GM13976 (cell line): ENCODE measurements at places on chromosomes 6 and 20.

GRCh38 chr6:107105511-107106116 is 9.7 kb downstream of the BEND3 start:
- DNase-seq: no peak

- no peak for DNase-seq
Observed at GRCh38 chr6:123655521-123656306, 19.0 kb upstream of the TRDN start.

DNA sequence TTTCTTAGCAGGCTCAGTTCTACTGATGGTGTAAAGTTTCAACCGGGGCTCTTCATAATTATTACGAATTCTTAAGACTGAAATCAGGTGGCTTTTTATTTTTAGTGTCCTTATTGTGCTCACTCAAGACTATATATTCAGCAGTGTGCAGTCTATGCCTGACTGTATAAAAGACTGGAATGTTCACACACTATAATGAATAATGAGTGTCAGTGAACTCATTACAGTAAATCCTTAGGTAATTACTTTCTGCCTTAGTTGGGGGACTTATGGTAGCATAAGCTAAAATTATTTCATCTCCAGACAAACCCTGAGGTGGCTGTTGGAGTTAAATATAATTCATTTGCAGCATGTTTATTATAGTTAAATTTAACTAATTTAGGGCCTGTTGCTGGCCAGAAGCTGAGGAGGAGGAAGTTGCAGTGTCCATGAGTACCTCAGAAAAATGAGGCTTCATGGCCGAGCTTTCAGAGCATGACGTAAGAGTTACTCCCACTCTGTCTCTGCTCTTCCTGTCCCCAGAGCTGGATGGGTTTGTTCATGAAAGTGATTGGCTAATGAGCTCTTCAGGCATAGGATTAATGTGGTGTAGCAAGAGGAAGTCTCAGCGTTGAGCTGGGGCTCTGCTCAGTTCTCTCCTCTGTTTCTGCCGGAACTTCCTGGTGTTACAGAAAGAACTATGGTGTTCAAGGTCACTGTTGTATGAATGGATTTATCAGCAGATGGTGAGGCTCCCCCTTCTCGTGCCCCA is 335.7 kb downstream of the NRN1 start:
- peak; percentile 59 for DNase-seq

DNA sequence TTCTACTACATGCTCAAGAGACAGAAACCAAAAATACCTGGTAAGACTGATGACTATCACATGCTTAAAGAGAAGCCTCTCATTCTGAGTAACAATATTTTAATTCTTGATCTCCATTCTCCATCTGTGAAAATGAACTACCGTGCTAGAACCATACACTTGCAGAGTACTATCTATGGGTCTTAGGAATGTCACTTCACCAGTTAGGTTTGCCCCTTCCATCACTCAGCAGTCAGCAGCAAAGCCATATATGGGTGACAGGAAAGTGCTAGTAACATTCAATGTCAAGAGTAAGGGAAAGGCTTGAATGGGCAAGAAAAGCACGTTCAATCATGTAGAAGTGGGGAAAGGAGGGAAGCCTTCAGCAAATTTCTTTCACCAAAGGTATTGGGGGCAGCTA is 2.3 kb downstream of the DNAAF9 start:
- no peak for DNase-seq

DNA sequence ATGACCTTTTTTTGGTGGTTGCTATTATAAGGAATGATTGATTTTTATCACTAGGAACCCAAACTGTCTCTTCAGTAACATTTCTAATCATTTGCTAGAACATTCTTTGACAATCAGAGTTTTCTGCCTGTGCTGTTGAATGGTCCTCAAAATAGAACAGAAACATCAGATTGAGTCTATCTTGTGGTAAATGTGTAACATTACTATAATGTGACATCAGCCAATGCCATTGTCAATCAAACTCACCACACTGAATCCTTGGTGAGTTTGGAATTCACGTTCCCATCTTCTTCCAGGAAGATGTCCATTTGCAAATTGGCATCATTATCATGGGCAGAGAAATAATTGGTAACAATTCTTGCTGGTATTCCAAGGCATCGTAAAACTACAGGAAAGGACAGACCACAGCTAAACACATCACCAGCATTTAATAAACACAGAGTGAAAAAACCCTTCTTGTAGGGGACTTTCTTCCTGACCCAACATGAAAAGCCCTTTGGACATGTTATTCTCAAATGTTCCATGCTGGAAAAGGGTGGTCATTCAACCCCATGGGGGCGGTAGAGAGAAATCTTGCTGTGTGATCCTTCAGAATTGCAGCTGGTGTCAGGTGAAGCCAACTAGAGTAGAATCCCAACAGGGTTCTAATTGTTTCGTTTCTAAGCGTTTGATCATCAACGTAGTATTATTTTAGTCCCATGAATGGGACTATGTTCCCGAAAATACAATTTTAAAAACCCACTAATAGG is 98.5 kb downstream of the F13A1 start:
- DNase-seq: no peak

DNA sequence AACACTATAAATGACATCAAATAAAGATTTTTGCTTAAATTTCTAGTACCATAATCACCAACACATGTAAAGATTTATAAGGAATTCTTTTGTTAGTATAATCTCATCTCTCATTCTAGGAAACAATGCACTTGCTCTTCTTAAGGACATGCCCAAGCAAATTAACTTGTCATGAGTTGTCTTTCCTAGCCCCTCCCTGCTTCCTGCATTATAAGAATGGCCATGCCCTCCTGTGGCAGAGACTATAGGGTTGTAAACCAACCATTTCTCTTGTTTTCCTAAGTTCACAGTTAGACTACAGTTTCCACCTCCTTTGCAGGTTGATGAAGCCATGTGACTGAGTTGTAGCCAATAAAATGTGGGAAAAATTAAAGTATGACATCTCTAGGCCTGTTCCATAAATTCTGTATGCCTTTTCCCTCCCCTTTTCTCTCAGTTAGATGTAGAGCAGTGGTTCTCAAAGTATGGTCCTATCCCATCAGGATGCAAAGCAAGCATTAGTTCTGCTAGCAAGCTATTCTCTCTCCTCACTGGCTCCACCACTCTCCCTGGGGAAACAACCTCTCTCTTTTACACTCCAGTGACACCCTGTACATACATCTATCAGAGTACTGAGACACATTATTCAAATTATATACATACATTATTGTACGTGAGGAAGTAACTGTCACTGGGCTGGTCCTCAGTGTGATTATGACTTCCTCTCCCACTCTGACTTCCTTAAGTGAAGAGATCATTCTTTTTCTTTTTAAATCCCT is 295.0 kb downstream of the PKHD1 start:
- no peak for DNase-seq

DNA sequence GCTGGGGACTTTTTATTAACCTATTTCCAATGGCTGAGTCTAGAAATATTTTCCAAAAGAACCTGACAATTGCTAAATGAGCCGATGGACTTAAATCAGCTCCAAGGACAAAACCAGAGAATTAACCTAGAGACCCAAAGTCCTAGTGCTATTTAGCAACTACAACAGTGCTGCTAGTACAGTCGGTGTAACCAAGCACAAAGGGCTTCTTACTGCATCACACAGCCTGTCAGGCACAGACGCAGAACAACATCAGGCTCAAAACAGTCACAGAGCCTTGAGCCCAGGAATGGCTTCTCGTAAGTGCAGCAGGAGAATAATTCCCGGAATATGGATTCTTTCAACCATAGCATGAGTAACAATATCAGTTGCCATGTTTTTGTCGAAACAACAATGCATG is 70.0 kb downstream of the GFOD1 start:
- DNase-seq: no peak

- DNase-seq: no peak
Observed at GRCh38 chr6:81128671-81129070, 623.8 kb downstream of the TENT5A start.

DNA sequence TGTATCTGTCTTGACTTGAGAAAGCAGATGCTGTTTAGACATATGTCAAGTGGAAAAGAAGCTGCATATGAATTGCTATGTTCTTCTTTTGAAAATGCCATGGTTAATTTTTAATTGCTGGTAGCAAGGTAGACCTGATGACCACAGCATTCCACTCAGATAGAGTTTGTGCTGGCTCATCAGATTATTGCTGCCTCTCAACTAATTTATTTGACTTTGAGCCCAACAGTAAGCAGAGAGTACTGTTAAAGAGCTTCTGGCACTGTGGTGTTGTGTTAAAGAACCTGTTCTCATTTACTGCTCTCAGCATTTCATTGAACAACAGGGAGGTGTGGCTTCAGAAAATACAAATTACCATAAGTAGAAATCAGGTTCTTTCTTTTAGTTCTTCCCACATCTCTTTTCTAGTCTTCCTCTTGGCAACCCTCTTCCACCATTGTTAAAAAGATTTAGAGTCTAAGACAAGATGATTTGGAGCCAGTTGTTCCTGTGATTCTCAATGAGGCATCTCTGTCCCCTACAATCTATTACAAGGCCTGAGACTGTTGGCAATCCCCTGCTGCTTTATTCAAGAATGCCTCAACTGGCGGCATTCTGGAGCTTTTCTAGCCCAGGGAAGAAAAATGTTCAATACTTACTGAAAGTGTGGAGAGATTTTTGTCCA is 967.6 kb upstream of the GJE1 start:
- no peak for DNase-seq

DNA sequence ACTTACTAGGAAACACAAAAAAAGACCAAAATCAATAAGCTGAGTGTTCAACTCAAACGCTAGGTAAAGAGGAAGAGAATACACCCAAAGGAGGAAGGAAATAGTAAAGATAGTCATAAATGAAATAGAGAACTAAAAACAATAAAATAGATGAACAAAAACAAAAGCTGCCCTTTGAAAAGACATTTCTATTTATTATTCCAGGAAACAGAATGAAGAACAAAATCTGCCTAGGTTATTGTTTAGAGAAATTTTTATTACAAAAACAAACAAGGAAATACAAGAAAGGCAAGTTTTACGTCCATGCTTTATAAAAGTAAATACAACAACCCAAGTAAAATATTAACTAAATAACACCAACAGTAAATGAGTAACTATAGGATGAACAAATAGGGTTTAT is 20.1 kb downstream of the HLA-DMB start:
- DNase-seq: no peak

DNA sequence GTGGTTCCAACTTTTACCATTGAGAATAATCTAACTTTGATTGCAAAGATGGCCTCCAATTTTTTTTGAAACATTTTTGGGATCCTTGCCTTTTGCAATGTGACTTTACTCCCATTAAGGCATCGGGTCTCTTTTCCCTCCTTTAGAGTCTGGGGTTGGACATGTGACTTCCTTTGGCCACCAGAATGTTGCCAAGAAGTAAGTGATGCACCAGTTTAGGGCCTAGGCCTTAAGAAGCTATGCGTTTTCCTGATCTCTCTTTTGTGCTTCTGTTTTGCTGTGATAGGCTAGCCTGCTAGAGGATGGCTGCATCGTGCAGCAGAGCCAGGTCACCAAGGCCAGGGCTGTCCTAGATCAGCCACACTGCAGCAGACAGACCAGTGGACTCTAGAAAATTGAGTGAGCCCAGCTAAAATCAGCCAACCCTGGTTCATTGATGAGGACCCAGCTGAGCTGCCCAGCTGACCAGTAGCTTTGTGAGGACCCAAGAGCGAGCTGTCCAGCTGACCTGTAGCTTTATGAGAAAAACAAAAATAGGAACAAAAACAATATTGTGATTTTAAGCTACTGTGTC is 594.0 kb upstream of the JAG1 start:
- no peak for DNase-seq

DNA sequence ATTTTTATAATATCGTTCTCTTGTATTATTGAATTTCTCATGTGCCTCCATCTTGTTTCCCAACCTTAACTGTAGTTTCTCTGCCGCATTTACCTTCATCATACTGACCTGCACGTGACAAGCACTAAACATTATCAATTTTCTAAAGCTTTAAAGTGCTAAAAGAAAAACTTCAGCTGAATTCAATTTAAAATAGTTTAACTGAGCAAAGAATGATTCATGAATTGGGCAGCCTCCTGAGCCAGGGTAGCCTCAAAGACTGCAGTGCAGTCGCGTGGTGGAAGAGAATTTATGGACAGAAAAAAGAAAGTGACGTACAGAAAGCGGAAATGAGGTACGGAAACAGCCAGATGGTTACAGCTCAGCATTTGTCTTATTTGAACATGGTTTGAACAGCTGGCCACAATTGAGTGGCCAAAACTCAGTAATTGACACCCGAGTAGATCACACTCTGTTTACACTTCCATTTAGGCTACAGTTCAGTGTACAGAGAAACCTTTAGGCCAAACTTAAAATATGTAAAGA is 4.2 kb upstream of the ZDHHC14 start:
- DNase-seq: no peak

- DNase-seq: no peak
Observed at GRCh38 chr20:54486585-54486984, 11.2 kb downstream of the DOK5 start.

- DNase-seq: no peak
Observed at GRCh38 chr20:22946596-22946995, 88.5 kb upstream of the SSTR4 start.

GRCh38 chr6:140548366-140548765 is 1173.9 kb upstream of the CITED2 start:
- DNase-seq: no peak

DNA sequence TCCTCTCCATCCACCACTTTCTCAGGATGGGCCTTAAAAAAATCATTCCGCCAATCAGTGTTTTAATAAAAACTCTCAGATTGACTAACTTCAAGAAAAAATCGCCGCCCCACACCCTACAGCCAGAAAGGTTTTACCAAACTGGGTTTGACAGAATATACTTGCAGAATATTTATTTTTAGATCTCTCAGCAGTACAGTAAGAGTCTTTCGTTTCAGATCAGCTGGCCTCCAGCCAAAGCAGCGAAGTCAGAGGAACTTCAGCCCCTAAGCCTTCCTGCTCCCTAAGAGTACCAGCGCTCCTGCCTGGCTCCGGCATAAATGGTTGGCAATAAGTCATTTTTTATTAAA is 24.7 kb downstream of the TBC1D7 start:
- DNase-seq: peak; percentile 74

DNA sequence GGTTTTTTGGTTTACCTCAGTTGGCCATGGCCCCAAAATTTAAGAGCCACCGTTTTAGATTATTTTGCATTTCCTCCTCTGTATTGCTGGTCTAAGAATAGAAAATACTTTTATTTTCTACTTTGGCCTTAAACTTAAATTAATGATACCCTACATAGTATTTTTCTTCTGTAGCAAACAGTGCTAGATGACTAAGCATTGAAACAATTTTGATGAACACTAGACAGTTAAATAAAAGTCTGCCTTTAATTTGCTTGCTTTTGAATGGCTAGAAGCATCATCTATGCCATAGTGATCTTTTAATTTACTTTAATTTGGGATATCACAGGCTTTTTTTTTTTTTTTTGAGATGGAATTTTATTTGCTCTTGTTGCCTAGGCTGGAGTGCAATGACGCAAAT is 106.4 kb downstream of the CD109 start:
- DNase-seq: no peak

GRCh38 chr6:33504486-33504885 is 50.1 kb downstream of the ZBTB9 start:
- no peak for DNase-seq

DNA sequence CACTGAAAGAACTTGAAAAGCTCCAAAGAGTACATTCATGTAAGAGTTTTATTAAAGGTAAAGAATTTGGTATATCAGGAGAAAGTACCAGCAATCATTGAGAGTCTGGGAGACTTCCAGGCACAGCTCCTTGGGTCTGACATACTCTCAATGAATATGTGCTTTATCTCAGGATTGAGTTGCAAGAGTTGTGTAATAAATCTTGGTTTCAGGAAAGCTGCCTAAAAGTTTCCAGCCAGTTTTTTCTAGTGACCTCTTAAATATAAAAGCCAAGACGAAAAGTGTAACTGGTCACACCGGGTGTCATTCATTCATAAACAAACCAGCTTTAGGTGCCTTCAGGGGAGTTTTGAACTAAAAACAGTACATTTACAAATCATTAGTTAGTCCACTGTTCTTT is 21.6 kb upstream of the GJA1 start:
- DNase-seq: no peak
